ENCODE measurements at places on chromosomes 7 and 10.

- no peak for DNase-seq
Measured at GRCh38 chr10:86556532-86556931, 34.9 kb upstream of the WAPL start.

DNA sequence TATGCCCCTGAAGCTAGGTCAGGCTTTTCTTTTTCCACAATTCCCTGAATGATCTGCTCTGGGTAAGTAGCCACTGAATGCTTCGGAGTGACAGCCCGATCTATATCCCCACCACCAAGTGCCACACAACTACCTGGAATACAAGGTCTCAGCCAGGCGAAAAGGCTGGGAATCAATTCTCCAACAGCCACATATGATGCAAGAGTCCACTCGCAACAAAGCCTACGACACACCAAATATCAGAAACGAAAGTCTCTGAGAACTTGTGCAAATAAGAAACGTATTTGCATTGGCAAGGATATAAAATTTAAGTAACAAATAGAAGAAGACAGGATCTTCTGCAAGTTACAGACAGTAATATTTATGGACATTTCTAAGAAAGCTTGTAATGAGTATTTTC is 5.7 kb downstream of the HIPK2 start:
- DNase-seq, result peak; percentile 15

DNA sequence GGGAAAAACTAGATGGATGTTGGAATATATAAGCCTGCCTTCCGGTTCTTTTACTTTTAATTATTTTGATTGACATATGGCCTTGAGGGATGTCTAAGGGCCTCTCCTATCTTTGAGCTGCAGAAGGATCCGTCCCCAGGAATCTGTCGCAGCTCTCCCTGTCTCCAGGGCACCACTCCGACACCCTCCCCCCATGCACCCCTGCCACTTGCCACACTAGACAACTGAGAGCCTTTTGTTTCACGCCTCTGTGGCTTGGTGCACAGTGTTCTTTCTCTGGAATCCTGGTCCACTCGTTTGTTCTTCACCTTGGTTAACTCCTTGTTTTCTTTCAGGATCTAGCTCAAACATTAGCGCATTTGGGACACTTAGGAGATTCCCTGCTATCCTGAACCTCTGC is 124.1 kb upstream of the EFCAB10 start:
- no peak for DNase-seq

DNA sequence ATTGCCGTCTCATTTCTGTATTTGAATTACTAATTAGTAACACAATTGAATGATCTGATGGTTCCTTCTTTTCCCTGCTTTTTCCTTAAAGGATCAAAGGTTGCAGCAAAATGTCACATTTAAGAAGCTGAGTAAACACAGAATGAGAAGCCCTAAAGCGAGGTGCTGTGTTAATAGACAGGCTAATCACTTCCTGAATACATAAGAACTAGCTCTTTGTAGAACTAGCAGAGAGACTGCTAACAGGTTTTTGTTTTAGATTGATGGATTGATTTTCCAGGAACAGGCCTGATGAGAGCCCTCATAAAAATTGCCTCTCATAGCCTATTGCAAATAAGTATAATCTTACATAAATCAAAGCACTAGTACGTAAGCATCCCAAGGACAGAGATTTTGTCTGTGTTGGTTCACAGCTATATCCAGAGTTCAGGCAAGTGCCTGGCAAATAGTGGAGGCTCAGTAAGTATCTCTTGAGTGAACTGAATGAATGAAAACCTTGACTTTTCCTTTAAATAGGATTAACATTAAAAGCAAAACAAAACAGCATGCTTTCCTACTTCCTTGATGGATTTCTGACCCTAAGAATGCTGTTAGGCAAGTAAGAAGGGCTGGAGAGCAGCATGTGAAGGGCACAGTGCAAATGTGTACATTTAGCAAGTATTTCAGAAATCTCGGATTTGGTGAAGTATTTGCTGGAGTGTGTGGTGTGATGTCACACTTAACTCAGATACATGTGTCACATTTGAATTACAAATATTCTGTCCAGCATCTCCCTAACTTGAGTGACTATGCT is 3.3 kb downstream of the TMEM229A start:
- DNase-seq, result no peak

- no peak for DNase-seq
Measured at GRCh38 chr7:23343806-23344475, 44.8 kb downstream of the MALSU1 start.

- DNase-seq, result no peak
Measured at GRCh38 chr10:91774571-91774970, 23.7 kb upstream of the TNKS2 start.

DNA sequence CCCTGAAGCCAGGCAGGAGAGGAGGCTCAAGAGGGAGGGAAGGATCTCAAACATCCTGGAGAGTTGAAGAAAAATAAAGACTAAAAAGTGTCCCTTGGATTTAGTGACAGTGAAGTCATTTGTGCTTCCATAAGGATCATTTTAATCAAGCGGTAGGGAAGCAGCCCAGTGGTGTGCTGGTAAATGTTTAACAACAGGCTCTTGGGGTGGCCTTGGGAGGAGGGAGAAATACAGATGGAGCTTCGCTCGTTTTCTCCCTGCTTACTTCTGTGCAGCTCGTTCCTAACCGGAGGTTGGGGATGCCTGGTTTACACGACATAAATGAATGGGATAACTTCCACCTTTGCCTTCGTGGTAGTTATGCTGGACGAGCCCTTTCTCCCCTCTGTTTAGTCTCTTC is 140.0 kb downstream of the CAMK1D start:
- no peak for DNase-seq

DNA sequence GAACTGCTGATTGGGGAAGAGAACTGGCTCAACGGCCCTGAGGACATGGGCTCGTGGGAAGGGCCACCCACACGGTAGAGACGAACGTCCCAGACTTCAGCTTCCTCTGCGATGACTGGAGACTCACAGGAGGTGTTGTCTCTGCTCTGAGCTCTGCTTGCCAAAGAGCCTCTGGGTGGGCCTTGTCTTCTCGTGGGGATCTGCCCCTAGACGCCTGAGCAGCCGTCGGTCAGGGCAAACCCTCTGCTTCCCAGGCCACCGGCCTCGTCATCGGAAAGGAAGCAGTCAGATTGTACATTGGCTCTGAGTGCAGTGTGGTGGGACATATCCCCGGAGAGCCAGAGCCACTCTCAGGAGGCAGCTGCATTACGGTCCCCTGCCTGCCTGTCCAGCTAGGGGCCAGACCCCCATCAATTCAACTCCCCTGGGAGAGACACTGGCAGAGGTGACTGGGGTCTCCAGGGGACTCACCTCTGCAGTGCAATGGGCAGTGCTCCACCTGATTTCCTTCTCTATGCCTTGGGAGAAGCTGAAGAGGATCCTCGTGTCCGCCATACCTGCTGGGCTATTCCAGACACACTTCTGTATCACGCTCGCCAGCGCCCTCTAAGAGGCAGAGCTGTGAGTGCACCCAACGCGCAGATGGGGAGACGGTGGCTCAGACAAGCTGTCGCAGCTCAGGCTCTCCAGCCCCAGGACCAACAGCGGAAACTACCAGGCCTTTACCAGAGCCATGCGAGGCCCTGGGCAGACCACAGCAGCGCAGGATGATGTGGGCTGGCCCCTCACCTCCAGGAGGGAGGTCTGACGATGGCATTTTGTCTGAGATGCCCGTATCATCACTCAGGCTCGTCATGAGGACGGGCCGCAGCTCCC is 227.4 kb downstream of the TCERG1L start:
- DNase-seq, result no peak

DNA sequence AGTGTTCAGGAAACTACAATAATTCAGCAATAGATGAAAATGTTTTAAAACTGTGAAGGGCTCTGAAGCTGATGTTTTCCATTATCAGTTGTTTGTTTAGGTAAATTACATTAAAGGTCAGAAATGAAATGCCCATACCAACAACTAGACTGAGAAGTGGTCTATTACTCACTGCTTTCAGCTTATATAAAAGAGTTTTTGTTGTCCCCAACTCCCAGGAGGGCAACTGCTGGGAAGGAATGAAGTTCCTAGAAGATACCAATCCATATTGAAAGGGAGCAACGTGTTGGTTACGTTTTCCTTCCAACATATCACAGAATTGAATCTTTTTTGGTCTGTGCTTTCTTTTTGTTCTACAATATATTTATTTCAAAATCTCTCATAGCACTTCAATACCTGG is 330.6 kb upstream of the LRRN3 start:
- no peak for DNase-seq

DNA sequence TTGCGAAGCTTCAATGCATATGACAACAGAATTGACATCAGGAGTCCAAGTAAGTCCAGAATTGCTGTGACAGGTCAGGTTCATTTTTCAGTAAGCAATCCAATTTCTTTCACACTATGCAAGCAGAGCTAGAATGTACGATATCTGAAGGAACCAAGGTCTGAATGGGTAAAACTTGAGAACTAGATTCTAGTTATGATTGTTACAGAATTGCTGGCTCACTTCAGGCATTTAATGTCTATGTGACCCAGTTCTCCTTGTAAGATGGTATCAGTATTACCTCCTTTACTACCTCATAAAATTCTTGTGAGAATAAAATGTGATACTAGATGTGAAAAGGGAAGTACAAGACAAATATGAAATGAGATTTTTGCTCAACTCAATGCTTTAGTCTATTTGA is 159.6 kb downstream of the GPR158 start:
- DNase-seq, result no peak

DNA sequence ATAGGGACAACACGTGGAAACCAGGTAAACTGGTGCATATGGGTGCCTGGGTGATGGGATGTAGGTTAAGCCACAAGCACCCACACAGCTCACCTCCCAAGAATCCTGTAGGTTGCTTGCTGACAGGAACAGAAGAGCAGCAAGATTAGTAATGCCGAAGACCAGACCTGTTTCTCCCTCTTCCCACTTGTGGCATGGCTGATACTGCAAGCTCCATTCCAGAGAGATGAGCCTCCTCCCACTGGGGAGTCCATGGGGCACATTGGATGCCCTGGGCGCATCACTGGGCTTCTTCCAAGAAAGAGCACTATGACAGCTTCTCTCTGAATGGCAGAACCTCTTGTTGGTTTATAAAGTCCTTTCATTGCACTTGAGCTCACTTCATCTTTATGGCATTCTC is 44.4 kb upstream of the LOXL4 start:
- no peak for DNase-seq

GRCh38 chr7:80135309-80136104 is 876 bp downstream of the GNAI1 start:
- DNase-seq, result peak; percentile 60

GRCh38 chr7:128076796-128077271 is 45.6 kb upstream of the LRRC4 start:
- no peak for DNase-seq

GRCh38 chr7:129771928-129772479 is 160.5 kb downstream of the NRF1 start:
- no peak for DNase-seq

DNA sequence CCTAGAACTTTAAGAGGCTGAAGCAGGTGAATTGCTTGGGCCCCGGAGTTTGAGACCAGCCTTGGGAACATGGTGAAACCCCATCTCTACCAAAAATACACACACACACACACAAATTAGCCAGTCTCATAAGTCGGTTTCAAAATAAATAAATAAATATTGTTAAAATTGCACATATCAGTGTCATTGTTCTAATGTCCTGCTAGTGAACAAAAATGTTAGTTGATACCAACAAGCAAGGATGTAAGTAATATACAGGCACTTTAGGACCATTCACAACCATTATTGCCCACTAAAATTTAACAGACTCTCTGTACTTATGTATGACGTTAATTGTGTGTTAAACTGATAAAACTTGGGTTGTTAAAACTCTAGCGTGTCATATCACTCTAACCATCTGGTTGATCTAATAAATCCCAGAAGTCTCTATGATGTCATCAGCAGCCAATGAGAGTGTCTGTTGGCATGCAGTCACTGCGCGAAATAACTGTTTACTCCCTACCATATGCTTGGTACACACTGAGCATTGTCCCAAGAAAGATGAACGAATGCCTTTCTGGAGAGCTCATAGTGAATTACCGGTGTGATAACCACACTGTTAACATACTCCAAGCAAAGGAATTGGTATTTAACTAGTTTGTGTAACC is 30.4 kb upstream of the OTUD1 start:
- no peak for DNase-seq

DNA sequence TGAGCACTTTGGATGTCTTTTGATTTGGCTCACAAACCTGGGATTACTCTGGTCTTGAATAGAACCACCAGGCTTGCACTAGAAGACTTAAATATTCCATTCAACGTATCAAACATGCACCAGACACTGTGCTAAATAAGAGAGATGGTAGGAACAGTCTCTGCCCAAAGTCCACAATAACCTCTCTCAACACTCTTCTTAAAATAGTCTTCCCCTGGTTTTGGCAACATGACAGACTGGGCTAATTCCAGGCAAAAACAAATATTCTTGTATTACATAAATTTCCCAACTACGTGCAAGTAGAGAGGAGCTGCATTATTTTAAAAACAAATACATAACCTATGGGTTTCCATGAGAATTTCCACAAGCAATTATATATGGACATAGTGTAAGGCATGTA is 64.8 kb upstream of the PAPSS2 start:
- DNase-seq, result no peak

DNA sequence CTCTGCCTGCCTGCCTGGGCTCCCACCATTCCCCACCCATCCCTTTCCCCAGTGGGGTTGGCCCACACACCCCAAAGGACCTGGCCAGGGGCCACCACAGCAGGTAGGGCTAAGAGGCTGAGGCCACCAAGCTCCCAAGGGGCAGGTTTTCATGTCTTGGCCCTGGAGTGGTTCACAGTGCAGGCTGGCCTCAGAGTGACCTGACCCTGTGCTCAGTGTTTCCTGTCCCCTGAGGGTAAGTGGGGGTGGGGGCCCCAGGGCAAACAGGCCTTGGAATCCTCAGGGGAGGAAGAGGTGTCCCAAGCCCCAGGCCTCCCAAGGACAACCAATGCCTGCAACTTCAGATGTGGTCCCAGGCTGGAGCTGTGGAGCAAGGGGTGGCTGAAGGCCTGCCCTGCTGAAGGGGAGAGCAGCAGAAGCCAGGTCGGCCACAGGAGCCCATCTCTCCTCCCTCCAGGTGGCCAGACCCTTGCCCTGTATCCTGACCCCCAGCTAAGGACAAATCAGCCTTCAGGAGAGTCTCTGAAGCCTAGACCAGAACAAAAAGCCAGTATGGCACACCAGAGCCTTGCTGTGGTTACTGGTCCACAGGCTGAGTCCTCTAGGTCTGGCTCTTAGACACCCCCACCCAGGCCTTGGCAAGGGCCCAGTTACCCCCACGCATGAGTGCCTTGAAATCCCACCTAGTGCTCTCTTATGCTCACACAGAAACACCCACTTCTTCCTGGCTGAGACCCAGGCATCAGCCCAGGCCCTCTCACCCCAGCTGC is 27.6 kb downstream of the POLL start:
- DNase-seq, result no peak
